ENCODE measurements at places on chromosomes 7 and 10.

GRCh38 chr7:41219276-41219675 lies 483.6 kb downstream of the INHBA start:
- no peak for DNase-seq

DNA sequence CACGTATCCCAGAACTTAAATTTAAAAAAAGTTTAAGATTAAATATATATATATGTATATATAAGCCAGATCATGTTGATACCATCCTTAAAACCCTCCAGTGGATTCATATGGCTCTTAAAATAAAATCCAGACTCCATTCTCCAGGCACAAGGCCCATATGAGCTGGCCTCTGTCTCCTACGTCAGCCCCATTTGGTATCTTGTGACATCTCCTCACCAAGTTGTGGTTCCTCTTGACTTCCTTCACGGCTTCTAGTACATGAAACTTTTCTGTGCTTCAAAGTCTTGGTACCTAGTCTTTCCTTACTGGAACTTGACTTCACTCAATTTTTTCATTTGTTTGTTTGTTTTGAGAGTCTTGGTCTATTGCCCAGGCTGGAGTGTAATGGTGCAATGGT lies 61.3 kb downstream of the PRLHR start:
- DNase-seq, result no peak

DNA sequence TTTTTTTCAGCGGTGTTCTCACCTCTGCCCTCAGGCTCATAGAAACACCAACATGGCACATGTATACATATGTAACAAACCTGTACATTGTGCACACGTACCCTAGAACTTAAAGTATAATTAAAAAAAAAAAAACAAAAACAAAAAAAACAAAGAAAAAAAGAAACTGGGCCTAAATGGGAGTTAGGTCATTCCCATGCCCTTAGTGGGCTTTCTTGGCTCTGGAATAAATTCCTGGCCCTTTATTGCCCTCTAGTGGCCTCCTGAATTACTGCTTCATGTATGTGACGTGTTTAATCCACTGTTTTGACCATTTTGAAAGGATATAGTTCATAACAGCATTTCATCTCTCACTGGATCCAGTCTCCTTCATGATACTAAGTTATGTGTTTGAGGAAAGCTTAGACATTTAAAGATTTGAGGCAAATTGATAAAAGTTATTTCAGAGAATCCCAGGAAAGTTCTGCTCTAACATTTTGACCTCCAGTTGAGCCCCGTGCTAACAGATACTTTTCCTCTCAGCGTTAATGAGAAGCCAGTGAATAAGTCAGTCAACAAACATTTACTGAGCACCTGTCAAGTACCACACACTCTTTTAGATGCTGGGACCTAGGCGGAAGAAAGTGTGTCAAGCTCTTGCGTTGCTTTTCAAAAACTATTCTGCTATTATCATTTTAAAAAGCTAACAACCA lies 54.7 kb upstream of the SYPL1 start:
- no peak for DNase-seq

GRCh38 chr7:37508118-37508517 lies 59.5 kb upstream of the ELMO1 start:
- no peak for DNase-seq

GRCh38 chr7:137890449-137890921 lies 43.7 kb upstream of the DGKI start:
- no peak for DNase-seq

DNA sequence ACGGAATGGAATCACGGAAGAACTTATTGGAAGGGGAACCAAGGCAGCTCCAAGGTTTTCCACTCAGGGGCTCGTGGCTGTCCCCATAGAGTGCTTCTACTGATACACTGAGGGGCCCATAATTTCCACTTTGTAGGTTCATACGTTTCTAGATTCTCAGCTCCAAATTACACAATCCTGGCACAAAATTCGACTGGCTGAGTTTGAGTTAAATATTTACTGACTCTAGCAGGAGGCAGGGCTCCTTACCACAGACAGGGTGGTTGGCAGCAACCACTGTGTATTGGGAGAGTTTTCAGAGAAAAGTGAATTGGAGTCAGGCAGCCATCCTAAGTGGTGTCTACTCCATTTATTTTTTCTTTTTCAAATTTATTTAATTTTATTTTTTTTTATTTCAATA lies 55.4 kb upstream of the SEC61G start:
- DNase-seq, result no peak

- DNase-seq, result no peak
These were observed 73.3 kb upstream of the FRMD4A start for GRCh38 chr10:14403881-14404623.

- DNase-seq, result no peak
These were observed 16.1 kb downstream of the LYZL1 start for GRCh38 chr10:29304995-29305335.

- no peak for DNase-seq
These were observed 221.3 kb upstream of the DGKB start for GRCh38 chr7:15123901-15124300.

- DNase-seq, result no peak
These were observed 74.9 kb downstream of the VWC2 start for GRCh38 chr7:49848211-49848841.

- DNase-seq, result no peak
These were observed 192.2 kb downstream of the CUX1 start for GRCh38 chr7:102009628-102010027.

DNA sequence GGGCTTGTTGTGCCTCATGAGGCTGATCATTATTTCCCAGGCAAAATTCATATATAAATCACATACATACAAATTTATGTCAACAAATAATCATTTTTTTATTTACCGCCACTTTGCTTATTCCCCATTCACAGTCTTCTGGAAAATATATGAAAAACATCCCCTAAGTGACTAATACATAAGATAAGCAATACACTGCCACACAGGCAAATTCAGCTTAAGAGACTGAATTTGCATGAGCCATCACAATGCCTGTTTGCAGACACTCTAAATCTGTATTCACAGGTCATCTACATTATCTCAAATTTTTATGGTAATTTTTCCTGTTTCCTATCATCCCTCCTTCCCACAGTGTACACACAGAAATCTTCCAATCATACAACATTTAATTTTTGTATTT lies 13.2 kb downstream of the OSBPL3 start:
- no peak for DNase-seq

GRCh38 chr10:48526011-48526821 lies 78.7 kb downstream of the ARHGAP22 start:
- DNase-seq, result no peak

DNA sequence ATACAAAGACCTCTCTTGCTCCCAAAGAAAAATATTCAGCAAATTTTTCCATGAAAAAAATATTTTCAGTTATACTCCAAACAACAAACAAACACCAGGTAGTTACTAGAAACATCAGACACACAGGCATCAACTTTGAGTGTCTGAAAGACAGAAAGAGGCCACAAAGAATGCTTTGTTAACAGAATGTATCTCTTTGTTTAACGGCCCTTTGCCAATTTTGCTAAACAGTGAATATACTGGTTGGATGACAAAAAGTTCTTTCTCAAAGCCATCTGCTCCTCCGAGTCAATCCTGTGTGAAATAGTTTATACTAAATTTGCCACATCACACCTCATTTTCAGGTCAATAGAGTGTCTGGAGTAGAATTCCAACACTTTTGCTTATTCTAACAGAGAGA lies 216.7 kb upstream of the PHF14 start:
- no peak for DNase-seq

DNA sequence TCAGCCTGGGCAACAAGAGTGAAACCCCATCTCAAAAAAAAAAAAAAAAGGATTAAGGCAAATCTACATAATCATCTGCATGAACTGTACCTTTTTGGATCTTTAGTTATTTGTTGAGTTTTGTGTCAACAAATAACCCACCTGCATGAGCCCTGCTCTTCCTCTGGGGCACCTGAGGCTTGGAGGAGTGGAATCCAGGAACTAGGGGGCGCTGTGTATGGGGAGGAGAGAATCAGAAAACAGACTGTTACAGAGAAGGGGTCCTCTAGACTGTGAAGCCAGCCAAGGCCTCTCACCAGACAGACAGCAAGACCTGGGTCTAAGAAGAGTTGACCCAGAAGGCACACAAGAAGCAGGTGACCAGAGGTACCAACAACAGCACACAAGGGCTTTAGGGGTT lies 682.8 kb upstream of the NRP1 start:
- DNase-seq, result no peak

DNA sequence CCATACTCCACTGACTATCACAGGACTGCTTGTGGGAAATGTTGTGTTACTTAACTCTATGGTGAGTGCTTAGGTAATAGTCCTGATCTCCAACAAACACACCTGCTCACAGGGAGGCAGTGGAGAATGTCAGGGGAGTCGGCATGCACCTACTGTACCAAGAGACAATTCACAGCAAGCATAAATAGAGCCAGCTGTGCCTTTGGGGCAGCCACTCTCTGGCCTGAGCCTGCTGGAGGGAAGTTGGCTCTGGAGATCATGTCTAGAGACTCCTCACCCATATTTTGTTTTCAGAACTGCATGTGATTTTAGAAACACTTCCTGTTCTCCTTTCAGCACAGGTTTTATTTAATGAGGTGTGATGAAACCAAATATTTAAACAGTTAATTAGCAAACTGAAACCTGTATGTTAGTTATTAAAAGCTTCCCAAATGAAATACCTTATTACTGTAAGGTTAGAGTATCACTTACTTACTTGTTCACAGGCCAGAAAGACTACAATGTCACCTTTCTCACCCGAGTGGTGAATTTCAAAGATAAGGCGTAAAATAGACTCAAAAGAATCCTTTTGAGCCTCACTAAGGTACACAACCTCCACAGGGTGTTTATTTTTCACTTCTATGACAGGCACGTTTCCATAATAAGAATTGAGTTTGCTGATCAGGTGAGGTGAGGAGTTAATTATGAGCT lies 21.8 kb downstream of the DHX32 start:
- no peak for DNase-seq

GRCh38 chr10:113856563-113856962 lies 2.1 kb downstream of the NHLRC2 start:
- DNase-seq, result no peak

GRCh38 chr7:151940048-151940811 lies 16.0 kb upstream of the GALNTL5 start:
- no peak for DNase-seq

DNA sequence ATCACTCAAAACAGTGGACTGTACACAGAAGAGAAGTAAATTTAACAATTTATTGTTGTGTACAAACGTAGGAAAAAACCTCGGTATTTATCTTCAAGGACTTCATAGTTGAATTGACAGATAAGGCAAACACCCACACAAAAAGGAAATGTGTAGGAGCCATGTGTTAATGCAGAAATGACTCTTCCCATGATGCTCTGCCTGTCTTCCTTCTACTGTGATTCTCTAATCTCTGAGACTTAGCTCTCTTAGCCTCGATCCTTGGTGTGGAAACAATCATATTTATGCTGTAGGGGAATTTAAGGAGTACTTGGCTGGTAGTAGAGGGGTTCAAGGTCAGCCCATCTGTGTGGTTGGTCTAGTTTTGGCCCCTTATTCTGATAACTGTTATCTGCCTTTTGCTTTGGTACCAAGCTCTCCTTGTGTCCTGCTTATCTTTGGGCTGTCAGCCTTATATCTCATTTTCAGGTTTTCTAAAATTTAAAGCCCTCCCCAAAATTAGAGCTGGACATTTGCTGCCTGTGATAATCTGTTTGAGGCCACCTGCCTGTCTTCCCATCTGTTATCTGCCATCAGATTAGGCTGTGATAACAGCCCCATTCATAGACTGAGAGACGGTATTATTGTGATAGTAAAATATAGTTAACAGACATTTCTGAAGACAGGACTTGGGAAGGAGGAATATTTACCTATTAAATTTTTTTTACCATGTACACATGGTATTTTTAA lies 81.7 kb downstream of the GPR85 start:
- no peak for DNase-seq

GRCh38 chr7:23298141-23298881 lies 828 bp upstream of the MALSU1 start:
- DNase-seq, result no peak

DNA sequence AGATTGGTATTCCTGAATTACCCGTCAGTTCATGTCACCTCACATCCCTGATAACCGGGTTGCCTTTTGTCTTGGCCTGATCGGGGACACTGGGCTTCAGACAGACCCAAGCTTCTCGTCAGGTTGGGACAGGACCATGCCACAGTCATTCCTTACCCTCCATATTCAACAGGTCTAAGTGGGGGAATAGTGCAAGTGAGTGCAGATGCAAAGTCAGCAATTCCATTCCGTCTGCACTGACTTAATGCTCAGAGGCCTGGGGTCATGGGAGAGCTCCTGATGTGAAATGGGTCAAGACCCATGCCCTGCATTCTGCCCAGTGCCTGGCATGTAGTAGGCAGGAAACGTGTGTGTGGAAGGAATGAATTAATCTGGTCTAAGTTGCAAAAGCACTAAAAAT lies 95.4 kb upstream of the PITRM1 start:
- no peak for DNase-seq

DNA sequence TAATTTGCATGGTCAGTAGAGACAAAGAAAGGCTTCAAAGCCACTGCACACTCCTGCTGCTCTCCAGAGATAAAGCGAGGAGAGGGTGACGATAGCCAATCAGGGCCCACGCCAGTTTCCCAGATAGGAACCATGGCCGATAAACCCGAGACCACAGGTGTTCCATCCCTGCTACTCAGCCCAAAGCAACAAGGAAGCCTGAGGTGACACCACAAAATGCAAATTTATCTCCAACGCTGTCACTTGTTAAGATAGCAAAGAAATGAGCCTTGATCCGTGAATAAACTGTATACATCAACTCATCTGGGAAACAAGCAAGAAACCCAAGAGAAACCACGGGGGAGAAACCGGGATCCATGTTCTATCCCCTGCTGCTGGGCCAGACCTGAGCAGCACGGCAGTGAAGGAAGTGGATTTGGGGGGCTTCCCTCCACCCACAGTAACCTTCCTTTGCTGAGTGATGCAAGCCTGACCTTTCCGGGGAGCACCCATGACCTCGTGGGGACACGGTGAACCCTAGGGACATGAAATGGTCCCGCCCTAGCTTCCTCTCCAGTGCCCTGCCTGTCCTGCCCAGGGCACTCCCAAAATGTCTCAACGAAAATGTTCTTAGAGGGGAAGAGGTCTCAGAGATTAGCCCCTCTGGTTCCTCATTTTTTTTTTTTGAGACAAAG lies 164.6 kb downstream of the PTPRN2 start:
- DNase-seq, result no peak

DNA sequence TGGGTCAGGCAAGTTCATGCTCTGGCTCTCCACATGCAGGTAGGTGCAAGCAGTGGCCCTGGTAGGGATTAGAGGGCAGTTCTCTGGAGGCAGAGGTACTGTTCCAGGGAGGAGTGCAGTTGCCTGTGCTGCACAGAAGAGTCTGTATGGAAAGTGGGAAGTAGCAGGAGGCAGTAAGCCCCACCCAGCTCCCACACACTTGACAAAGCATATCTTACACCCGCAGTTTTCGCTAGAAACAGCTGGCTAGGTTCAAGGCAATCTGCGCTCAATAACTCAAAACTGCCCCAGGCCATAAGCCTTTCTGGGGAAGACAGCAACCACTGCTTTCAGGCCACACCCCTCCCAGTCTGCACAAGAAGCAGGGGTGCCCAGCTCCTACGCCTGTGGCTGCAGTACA lies 33.1 kb upstream of the ARMC3 start:
- DNase-seq, result no peak

GRCh38 chr10:102117391-102118159 lies 2.6 kb downstream of the LDB1 start:
- DNase-seq, result peak; percentile 75

- no peak for DNase-seq
These were observed 425.8 kb upstream of the STEAP1 start for GRCh38 chr7:89728481-89728880.

GRCh38 chr10:122505011-122505410 lies 43.7 kb downstream of the HTRA1 start:
- no peak for DNase-seq
